ENCODE measurements at places on chromosomes 7 and 10.

DNA sequence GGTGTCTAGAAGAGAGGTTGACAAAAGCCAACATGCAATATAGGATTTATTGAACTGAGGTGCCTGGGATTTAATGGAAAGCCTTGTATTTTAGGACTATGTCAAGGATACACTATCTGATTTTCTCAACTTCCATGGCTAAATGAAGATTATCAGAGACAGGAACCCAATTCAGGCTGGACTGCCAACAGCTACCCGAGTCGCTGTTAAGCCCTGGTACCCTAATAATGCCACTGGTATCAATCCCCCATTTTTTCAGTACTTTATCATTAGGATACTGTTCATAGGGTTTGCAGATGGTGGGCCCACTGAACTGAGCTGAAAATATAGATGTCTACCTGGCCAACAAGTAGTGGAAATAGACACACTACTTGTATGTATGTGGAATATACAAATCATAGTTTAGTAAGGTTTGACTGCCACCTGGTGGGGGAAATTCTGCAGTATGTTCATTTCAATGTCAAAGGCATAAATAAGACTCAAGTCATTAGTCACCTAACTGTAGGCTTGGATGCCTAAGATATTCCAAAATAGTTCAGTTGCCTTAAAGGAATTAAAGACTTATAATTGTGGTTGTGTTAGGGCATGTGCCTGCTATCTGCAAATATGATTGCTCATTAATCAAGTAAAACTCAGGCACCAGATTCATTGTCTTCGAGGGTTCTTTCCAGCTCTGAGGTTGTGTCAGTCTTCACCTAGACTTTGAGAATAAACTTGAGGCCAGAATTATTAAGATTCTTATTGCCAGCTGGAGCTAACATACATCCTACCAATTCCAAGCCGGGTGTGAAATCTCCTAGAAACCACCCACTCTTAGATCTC, 34.1 kb upstream of the NOBOX start:
- peak; percentile 26 for DNase-seq

- DNase-seq = no peak
These were observed 585.1 kb upstream of the GRM3 start for GRCh38 chr7:86058649-86059048.

DNA sequence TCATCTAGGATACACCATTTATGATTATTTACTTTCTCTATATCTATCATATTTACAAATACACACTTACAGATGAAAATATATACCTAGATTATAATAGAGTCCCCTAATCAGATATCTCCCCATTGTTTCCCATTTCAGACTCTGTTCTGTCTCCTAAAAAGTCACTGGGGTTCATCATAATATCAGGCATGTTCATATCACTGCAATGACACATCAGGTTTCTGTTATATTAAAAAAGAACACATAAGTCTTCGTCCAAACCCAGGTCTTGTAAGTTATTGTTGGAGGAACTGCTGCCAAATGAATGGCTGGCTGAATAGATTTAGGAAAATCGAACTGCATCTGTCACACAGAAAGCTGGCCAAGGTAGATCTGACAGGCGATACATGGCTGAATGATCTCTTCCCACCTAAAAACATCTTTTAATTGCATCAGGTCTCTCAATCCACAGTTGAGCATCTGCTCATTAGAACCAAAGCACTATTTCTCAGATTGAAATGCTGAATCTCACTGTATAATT, 178.7 kb downstream of the CACNA2D1 start:
- no peak for DNase-seq

GRCh38 chr7:48141521-48141920, 29.7 kb upstream of the ABCA13 start:
- DNase-seq = no peak

DNA sequence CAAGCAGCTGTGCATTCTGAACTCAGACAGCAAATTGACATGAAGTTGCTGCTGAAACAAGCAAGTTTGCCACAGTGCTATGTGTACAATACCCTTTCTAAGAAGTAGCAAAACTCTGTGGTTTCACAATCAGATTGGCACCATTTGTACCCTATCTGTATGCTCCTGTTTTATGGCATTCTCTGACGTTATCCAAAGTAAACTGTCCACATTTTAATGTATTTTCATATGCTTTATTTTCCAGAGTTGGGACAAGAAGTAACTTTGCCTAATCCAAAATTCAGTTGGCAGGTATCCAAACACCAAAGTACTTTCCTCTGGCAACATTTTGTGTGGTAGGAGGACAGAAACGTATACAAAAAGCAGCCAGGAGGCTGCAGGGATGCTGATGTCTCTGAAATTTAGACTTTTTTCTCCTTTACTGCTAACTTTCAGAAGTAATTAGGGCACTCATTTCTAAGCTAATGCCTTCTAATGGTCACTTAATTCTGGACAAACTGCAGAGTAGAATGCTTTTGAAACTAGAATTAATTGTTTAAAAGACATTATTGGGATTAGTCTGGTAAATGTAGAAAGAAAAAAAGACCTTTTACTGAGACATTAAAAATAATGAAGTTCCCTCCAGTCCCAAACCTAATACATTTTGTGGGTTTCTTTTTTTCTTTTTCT, 414.7 kb upstream of the NRP1 start:
- no peak for DNase-seq

- no peak for DNase-seq
These were observed 97.7 kb downstream of the BTRC start for GRCh38 chr10:101451667-101452069.

DNA sequence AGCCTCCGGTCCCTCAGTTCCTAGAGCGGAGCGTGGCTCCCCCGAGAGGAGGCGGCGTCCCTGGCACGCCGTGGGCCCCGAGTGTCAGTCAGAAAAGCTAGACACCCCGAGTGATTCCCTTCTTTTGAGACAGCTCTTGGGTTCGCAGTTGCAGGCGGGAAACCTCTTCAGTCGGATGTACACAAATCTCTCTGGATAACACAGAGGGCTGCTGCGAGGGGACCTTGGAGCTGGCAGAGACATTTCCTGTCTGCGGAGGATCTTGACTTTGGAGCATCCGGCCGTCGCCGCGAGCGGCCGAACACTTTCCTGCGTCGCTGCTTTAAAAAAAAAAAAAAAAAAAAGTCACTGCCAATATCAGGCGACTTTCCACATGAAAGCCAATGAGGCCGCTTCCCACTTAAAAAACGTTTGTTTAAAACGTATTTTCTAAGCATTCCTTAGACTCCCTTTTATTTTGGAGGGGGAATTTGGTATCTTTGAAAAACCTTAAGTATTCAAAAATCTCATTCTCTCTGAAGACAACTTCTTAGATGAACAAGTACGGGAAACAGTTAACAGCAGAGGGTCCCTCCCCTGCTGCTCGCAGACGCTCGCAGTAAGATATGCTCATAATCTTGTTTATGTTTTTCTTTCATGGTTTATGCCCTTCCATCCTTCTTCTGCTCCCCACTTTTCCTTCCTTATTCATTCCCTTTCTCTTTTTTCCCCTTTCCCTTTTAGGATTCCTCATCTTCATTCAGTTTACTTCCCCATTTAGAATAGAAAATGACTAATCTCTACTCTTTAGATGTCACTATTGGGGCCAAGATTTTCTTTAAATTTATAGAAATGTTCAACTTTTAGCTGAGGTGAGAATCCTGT, 10.0 kb downstream of the HHEX start:
- DNase-seq = peak; percentile 34

- no peak for DNase-seq
These were observed 37.0 kb upstream of the CNNM1 start for GRCh38 chr10:99292159-99292558.

GRCh38 chr7:68694656-68695055, 903.6 kb upstream of the AUTS2 start:
- no peak for DNase-seq

- DNase-seq = no peak
These were observed 67.1 kb downstream of the ABLIM1 start for GRCh38 chr10:114590993-114591392.

DNA sequence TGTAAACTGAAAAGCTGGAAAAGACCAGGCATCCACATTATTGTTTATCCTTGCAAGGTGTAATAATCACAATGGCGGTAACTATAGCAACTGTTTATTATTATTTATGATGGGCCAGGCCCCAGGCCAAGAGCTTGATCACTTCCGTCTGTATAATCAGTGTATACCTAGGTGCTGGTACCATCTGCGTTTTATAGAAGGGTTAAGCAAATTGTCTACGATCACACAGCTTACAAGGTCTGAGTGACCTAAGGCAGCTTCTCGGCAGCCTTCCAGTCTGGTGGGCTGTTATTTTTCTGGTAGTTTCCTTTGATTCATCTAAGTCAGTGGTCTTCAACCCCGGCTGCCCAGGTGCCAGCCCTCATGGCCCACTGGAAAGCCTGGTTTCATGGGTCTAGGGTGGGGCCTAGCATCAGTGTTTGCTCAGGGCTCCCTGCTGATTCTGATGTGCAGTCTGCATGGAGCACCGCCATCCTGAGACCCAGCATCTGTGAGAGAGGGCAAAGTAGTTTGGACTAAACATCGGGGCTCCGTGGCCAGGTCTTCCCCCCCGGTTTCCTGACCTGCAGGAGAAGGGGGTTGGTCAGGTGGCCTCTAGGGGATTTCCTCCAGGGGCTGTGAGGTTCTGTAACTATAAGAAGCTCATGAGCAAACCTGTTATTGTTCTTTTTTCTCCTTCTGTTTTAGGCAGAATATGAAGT, 146.4 kb downstream of the RGS10 start:
- peak; percentile 67 for DNase-seq

DNA sequence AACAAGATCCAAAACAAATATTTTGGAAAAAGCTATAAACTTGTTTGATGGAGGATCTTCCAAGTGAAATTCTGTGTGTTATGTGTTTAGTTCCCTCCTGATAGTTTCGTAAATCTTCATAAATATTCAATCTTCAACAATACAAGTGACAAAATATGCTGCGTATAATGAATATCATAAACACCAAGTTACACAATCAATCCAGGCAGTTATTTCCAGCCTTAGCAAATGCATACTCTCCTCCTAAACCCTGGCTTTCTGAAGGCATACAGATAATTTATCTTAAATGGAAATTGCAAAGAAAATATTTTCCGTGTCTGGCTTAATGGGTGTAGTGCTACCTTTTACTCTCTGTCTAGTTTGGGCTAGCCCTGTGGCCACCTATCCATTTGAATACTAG, 864.9 kb upstream of the ZWINT start:
- no peak for DNase-seq

GRCh38 chr7:89623018-89623672, 531.1 kb upstream of the STEAP1 start:
- DNase-seq = peak; percentile 25

GRCh38 chr7:156064971-156065386, 252.7 kb upstream of the SHH start:
- no peak for DNase-seq

DNA sequence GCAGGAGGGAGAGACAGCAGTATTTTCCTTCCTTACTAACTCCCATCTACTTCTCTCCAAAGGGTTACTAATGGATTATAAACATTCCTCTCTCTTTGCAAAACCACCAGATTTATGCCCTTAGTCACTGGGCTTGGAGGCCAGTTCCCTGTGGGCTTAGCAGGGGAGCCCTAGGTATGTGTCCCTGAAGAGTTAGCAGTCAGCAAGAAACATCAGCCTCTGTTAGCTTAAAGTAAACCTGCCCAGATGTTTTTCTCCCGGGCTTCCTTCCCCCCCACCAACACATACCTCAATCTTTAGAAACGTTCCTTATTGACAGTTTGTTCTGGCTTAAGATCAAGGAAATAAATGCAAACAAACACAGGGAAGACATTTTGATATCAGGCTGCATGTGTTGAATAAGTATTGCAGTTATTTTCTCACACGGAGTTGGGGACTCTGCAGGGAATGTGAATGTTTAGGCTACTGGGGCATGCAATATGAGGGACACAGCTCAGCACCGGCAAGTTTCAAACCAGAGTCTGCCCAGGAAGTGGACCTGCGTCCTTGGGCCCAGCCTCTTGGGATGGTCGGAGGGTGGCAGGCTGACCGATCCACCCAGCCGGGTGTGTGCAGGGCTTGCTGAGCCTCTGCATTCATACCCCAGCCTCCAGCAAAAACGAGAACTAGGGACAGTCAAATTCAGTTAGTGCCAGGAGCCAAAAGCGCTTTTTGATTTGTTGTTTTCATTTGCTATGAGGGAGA, 252.0 kb upstream of the GRB10 start:
- DNase-seq = no peak

- DNase-seq = no peak
These were observed 249.2 kb downstream of the SFMBT2 start for GRCh38 chr10:7161484-7162250.

DNA sequence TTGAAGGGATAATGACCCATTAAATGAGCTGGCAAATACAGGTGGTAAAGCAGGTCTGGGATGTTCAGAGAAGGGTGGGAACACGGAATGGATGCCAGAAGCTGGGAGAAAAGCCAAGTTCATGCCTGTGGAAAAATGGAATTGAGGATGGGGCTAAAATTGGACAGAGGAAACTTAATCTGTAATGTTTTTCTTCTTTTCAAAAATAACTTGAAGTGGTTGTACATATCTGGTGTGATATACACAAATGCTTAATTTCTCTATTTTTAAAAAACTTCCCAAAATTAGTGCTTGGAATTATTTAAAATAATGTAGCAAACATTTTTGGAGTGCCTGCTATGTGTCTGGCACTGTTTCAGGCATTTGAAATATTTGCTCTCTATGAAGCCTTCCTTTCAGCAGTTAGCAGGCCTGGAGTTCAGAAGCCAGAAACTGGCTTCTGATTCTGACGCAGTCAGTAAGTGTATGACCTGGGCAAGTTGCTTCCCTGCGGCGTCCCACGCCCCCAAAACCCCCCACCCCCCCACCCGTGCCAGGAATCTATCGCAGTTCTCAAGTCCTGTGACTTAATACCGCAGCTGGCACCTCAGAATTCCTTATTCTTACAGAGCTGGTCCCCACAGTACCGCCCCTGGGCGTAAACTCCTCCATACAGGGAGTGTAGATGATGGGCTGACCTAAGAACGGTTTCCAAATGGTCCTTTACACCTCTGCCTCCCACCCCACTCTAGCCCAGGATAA, 828 bp upstream of the MALSU1 start:
- no peak for DNase-seq

GRCh38 chr10:126628746-126629145, 41.7 kb downstream of the C10orf90 start:
- no peak for DNase-seq

GRCh38 chr10:72794260-72794659, 99.3 kb upstream of the OIT3 start:
- DNase-seq = no peak

- DNase-seq = peak; percentile 13
These were observed 85.0 kb downstream of the KMT2E start for GRCh38 chr7:105098863-105099515.

DNA sequence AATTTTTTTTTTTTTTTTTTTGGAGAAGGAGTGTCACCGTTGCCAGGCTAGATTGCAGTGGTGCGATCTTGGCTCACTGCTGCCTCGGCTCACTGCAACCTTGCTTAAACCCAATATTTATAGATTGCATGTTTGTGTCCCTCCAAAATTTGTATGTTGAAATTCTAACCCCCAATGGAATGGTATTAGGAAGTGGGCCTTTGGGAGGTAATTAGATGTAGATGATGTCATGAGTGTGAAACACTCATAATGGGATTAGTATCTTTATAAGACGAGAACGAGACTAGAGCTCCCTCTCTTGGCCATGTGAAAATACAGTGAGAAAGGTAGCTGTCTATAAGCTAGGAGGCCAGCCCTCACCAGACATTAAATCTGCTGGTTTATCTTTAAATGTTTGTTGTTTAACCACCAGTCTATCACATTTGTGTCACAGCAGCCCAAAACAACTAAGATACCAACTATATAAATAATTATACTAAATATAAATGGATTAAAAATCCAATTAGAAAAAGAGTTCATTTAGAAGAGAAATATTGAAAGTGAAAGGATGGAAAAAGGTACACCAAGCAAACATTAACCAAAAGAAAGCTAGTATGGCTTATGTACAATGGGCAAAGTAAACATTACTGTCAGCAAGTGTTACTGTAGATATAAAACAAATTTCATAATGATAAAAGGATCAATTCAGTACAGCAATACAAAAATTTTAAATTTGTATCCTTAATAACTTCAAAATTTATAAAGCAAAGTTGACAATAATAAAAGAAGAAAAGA, 9.3 kb downstream of the TCAF1 start:
- no peak for DNase-seq
